Activated CD8-positive, alpha-beta memory T cell treated with anti-CD3 and anti-CD28 coated beads, Interleukin-2, amount 10 ng/mL, durations not matched to agents 7 days and 5 days (primary cell): ENCODE measurements at places on chromosomes 6 and 20. TPM values are rescaled to one million over a fixed set of nuclear protein-coding genes. Genes with fewer than 3 reads are reported as not detected.
A peak's percentile ranks its signal among the peaks of the same experiment; 100 is the strongest.

DNA sequence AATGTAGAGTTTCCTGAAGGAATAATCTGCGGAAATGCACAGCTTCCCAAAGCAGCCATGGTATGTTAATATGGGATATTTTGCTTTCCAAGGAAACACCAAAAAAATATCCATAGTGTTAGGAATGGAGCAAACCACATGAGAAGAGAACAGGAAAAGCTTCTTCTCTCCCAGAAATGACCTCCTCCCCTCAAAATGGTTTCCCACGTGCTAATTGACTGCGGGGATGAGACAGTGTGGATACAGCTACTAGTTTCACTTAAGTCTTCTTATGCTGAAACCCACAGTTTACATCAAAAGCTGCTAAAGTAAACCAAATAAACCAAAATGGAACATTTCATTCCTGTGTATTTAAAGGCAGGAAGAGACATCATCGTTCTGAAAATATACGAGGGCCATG lies 69.4 kb downstream of the FYN start:
- DNase-seq, result no peak

DNA sequence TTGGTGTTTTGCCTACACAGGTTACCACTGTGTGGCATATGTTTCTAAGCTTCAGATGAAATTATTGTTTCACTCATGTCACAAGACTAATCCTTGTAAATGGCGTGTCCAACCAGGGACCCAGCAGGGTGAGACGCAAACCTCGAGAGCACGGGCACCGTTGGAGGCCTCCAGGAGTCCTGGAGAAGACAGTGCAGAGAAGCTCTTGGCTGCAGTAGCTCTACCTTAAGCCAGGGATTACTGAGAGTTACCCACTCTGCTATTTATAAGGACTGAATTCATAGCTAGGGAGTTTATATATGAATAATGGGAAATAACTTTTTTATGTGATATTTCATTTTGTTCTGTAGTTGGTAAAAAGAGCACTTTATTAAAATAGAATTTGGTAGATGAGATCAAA lies 137.4 kb downstream of the SLC24A3 start:
- no peak for DNase-seq

DNA sequence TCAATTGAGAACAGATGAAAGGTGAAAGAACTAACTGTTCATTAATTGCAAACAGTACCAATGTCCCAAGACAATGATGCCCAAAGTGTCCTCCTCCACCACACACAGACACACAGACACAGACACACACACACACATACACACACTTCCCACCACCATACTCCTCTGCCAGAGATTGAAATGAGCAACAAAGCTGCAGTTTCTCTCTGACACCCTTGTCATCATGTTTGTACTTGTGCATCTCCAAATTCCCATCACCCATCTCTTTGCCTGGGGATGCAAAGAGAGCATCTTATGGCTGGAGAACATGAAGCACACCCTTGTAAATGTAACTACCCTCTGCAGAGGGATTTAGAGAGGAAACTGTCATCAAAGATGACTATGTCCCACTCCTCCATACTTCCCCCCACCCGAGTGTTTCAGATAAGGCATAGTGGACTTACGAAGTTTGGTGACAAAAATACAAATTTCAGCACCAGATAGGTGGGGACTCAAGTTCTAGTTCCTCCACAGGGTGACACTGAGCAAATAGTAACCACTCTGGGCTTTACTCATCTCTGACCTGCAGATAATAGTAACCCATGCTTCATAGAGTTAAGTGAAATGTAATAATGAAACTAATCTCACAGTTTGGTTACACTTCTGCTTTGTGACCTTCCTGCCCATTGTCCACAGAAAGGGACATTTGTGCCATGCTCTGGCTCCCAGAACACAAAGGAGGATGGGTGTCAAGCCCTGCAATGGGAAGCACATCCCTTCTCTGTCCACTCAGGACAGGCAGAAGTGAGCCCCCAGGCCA lies 8.7 kb downstream of the MAFB start:
- no peak for DNase-seq

DNA sequence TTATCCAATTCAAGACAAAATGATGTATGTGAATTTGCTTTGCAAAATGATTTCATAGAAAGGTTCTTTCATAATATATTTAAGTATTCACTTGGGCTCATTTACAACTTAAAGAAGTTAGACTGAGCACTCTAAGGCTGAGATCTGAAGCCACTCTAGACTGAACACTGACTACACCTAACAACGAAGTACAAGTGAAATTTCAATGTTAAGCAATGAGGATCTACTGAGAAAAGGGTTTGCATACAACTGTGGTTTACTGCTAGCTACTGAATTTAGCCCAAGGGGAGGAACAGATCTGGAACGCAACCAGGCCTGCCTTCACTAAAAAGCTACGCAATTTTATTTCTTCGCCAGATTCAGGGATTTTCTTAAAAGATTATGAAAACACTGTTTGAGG lies 106.4 kb downstream of the MBOAT1 start:
- DNase-seq, result no peak

DNA sequence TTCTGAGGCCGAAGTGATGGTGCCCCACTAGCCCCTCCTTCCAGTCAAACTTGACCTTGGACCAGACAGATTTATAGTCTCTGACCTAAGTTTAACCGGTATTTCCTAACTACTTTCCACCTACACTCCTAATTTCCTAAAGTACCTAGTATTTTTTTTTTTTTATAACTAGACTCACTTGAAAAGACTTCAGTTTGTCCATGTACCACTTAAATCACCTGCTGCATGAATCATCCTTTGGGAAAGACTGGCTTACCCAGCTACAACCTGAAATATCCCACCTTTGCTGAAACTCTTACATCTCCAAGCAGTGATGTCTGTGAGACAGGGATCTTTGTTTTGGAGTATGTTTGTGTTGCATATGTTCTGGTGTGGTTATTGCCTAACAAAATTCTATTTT lies 71.1 kb downstream of the ZDHHC14 start:
- no peak for DNase-seq

GRCh38 chr6:107557698-107558097 lies 67.8 kb downstream of the SOBP start:
- DNase-seq, result no peak

GRCh38 chr6:87378947-87379346 lies 28.8 kb upstream of the CFAP206 start:
- no peak for DNase-seq

- DNase-seq, result no peak
Measured at GRCh38 chr6:11242711-11243110, 10.2 kb upstream of the NEDD9 start.

DNA sequence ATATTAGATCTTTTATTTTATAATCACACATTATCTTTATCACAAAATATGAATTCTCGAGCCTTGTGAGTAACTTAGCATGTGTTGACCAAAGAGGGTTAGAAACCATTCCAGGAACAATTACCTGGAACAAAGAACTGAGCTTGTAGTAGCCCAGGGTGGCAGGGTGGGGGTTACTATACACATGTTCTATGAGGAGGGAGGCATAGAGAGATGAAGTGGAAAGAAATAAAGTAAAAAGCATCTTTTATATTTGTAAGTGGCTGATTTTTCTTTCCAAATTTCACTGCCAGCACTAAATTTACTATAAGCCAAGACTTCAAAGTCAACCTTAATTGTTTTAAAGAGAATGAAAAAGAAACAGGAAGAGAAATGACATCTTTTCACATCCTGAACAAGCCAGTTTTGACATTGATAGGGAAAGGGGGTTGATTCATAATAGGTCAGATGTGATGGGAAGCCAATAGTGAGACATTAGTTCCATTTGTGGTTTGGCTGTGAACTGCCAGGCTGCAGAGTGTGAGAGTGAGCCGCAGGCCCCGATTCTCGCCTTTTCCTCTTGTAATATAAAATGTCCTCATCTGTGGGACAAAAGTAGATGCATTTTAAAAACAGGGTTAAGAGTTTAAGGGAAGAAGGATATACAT lies 52.7 kb upstream of the MYB start:
- DNase-seq, result peak; percentile 85

GRCh38 chr6:44439270-44440045 lies 52.0 kb downstream of the CDC5L start:
- no peak for DNase-seq

GRCh38 chr6:127385668-127386430 lies 42.4 kb upstream of the ECHDC1 start:
- DNase-seq, result no peak

- DNase-seq, result no peak
Measured at GRCh38 chr6:154738551-154738961, 5.3 kb downstream of the SCAF8 start.

DNA sequence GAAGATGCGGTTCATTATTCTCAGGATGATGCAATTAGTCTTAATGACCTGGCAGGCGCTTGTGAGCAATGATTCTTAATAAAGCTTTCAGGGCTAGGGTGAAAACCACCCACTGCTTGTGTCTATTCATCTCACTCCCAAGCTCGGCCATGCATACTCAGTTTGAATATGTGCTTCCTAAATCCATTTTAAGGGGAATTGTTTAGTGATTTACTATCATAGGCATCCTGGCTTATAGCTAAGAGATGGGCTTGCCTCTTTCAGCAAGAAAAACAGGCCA lies 141.1 kb upstream of the SLC24A3 start:
- DNase-seq, result no peak

DNA sequence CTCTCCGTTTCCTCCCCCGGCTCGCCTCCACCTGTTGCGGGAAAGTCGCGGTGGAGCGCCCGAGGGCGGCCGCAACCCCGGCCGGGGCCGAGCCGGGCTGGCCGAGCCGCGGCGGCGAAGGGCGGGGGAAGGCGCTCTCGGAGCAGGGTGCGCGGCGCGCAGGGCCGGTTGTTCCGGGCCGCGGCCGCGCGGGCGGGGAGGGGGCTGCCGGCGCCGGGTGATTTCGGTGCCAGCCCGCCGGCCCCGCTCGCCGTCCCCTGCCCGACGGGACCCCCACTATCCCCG lies 235 bp downstream of the MAP7 start:
- DNase-seq, result no peak

- no peak for DNase-seq
Measured at GRCh38 chr20:63050406-63050805, 43.6 kb upstream of the BHLHE23 start.

DNA sequence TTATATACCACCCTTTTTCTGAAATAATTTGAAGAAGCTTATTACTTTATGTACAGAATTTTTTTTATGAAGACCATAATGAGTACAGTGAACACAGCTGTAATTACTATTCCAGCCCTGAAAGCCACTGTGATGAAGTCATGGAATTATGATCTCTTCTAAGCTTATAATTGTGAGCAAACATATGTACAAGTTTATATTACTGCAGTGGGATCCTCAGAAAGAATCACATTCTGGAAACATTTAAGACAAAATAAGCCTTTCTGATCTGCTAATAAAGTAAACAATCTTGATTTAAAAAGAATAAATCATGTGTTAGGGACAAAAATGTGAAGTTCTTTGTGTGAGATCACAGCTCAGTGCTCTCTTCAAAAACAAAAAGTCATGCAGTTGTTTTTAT lies 560.4 kb downstream of the CD109 start:
- DNase-seq, result no peak

DNA sequence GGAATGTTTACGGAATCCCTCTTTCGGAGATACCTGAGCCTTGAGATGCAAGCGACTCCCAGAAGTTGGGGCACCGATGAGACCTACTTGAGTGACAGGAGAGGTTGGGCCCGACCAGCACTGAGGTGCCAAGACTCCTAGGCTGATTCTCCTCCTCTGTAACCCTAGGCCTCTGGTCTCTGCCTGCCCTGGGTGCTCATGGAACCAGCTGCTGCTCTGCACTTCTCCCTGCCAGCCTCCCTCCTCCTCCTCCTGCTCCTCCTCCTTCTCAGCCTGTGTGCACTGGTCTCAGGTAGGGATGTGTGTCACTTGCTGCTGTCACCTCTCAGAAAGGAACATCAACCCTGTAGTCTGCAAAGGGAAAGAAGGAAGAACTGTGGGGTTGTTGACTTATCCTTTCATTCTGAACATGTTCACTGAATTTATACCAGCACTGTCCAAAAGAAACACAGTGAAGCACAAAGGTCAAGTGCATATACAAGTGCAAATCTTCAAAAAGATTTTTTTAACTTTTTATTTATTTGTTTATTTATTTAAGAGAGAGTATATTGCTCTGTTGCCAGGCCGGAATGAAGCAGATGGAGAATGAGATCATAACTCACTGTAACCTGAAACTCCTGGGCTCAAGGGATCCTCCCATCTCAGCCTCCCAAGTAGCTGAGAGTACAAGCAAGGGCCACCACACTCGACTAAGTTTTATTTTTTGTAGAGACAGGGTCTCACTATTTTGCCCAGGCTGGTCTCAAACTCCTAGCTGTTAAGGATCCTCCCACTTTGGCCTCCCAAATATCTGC lies 913 bp downstream of the BTN2A2 start:
- peak; percentile 48 for DNase-seq

- no peak for DNase-seq
Measured at GRCh38 chr6:121438869-121439268, 3.4 kb downstream of the GJA1 start.

DNA sequence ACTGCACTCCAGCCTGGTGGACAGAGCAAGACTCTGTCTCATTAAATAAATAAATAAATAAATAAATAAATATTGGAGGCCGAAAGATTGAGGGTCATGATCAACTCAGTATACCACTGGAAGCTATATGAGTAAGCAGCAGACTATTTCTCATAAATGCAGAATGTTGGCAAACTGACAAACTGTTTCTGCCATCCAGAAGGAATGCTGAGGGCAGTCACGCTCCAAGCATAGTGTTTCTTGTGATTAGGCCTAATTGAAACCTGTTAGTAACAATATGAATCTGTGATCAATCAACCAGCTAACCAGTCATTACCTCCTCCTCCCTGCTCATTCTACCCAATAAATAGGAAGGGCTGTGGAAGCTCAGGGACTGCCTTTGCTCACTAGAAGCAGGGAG lies 15.2 kb upstream of the KCNK15 start:
- no peak for DNase-seq

DNA sequence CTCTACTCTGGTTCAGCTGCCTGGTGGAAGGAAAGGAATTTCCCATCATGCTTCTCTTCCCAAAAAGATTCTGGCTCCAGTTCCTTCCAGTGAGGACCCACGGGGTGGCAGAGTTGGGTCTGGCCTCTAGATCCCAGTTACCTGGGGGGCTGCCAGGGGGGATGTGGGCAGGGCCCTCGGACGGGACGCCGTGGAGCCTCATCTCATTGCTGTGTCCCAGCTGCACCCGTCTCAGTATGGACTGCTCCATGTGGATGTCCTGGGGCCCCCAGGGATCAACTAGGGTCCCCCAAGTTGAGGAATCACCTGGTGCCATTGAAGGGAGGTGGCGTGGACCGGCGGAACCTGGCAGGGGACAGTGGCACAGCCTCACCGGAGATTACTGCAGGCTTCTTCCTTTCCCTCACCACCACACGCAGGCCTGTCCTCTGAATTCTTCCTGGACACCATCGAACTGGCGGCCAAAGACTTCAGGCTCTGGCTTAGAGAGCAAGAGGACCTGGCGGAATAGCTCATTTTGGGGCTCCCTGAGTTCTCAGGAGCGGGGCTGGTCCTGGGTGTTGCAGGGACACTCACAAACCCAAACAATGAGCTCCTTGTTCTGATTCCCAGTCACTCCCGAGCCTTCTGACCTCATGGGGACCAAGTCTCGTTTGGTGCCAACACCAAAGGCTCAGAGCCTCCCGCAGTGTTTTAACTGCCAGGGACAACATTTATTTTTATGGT lies 8.5 kb downstream of the ZBP1 start:
- no peak for DNase-seq

Gene NOP56
- total RNA-seq, result 508 TPM

Gene DOK5
- 4.4 TPM for total RNA-seq

Gene AKIRIN2
- 64.4 TPM for total RNA-seq

Gene MEP1A
- not detected for total RNA-seq

Gene OTOR
- not detected for total RNA-seq

Gene PI3
- not detected for total RNA-seq

Gene HLA-G
- total RNA-seq, result 0.66 TPM

Gene MYH7B
- 0.16 TPM for total RNA-seq
